BJ (cell line): ENCODE measurements at places on chromosomes 6 and 20. TPM values are rescaled to one million over a fixed set of nuclear protein-coding genes. Genes with fewer than 3 reads are reported as not detected.
A peak's percentile ranks its signal among the peaks of the same experiment; 100 is the strongest.

DNA sequence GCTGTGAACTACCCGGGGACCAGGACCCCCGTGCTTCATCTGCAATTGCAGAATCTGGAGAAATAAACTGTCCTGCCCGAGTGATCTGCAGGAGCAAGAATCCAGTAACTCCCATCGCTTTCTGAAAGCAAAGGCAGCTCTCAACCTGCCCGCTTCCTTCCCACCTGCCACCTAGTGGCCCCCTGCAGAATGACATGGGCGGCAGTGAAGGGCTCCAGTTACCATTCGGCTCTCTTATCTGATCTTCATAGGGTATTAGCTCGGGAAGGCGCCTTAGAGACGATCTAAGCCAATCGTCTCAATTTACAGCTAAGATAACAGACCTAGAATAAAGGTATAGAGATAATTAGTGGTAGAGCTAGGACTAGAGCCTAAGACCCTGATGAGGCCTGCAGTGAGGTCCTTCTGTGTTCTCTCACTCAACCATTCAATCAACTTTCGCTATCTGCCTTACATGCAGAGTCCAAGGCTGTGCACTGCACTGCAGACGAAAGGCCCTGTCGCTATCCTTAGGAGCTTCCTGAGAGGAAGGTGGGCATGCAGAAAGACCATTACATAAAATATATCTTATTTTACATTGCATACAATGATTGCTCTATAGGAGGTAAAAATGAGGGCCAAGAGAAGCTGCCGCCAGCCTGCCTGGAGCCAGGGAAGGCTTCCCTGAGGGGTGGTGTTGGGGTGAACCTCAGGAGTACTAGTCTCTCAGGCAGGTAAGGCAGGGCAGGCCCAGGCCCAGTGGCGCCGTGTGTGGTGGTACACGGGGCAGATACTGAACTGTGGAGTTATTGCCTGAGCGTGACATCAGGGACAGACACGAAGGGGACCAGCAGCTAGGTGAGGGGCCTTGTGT, 7.1 kb upstream of the PSMG4 start:
- peak; percentile 26 for DNase-seq

DNA sequence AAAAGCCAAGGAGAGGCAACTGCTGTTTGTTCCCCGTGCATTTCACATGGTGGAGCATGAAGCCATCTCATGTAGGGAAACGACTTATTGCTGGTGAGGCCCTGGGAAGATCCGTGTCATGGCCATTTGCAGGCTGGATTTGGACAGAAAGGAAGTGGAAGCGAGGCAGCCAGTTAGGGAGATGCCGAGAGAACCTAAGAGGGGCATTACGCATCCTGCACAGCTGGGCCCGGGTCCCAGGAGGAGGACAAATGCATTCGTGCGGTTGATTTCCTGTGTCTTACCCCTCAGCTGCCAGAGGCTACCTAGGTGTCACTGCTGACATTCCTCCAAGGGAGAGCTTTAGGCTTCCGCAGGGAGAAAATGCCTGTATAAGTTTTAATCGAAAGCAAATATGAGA, 316.2 kb upstream of the CDYL start:
- DNase-seq = no peak

GRCh38 chr6:74510878-74511277, 695.0 kb downstream of the COL12A1 start:
- no peak for DNase-seq

GRCh38 chr6:143323729-143324470, 126.6 kb downstream of the ADAT2 start:
- DNase-seq = no peak

The NRN1 gene
- polyA plus RNA-seq = 1.0 and 1.1 TPM in 2 replicates

DNA sequence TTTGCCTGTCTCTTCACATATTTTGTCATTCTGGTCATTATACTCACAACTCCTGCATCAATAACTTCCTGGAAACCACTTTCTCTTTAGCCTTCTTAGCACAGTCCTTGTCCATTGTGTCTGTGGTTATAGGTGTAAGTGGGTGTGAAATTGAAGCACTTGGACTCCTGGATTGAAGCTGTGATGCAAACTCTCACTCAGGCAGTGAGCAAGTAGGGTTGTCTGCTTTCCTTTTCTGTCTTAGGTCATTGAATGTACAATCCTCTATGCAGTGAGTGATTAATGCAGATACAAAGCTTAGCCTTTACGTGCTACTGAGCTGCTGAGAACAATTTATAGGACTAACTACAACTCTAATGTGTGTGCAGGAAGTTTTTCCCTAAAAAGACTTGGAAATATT, 54.8 kb downstream of the ADGRB3 start:
- DNase-seq = no peak

The LAMP5 gene
- polyA plus RNA-seq = 0.06 and 0.12 TPM in 2 replicates

- peak; percentile 95 for DNase-seq
Observed at GRCh38 chr6:43120944-43121913, 45.1 kb downstream of the PTK7 start.

GRCh38 chr20:13271098-13271497, 50.0 kb downstream of the ISM1 start:
- no peak for DNase-seq

DNA sequence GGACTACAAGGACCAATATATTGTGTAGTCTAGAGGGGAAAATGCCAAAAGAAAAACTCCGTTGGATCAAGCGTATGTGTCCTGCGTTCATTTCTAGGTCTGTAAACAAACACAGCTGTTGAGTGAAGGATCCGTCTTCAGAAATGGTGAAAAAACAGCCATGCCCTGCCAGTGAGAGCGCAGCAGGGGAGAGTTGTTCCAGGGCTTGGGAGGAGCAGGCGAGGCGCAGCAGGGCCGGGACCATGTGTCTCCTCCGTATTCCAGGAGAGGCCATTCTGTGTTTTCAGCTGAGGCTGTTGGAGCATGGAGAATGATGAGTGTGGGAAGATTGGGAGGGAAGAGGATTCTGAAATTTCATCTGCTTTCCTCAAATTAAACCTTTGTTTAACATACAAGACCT, 38.0 kb downstream of the BMP6 start:
- DNase-seq = no peak

DNA sequence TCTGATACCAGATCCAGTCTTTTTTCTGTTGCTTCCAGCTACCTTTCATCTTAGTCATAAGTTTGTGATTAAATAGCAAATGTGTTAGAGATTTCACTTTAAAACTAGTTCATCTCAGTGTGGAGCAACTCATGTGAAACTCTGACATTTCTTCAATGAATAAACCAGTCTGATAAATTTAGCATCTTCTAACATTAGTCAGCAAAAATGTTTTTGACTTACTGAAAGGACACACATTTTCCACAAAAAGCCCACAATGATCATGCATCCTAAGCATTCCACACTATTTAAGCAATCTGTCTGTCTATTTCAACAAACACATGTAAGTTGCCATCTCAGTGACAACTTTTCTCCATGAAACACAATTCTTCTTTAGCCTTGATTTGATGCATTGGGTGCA, 222.2 kb upstream of the SLC35B3 start:
- no peak for DNase-seq

- DNase-seq = no peak
Observed at GRCh38 chr6:44868335-44868668, 459.8 kb upstream of the RUNX2 start.

GRCh38 chr6:90227673-90228072, 69.0 kb downstream of the BACH2 start:
- no peak for DNase-seq

DNA sequence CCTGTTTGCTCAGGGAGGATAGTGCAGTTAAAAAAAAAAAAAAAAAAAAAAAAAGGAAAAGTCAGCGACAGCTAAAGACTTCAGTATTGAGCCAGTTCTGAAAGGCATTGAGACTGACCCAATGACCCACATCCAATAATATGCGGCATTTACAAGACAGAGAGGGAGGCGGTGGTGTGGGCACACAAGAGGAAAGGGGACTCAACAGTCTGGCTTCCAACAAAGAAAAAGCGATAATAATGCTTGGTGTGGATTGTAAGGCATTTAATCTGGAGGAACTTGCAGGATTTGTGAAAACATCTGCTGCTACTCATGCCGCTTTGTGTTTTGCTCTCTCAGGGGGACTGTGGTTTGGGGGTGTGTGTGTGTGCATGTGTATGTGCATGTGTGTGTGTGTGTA, 784.3 kb upstream of the CHD6 start:
- no peak for DNase-seq

GRCh38 chr6:5365436-5366195, 104.3 kb downstream of the FARS2 start:
- no peak for DNase-seq

- DNase-seq = no peak
Observed at GRCh38 chr20:44807051-44807683, 3.2 kb downstream of the RIMS4 start.

DNA sequence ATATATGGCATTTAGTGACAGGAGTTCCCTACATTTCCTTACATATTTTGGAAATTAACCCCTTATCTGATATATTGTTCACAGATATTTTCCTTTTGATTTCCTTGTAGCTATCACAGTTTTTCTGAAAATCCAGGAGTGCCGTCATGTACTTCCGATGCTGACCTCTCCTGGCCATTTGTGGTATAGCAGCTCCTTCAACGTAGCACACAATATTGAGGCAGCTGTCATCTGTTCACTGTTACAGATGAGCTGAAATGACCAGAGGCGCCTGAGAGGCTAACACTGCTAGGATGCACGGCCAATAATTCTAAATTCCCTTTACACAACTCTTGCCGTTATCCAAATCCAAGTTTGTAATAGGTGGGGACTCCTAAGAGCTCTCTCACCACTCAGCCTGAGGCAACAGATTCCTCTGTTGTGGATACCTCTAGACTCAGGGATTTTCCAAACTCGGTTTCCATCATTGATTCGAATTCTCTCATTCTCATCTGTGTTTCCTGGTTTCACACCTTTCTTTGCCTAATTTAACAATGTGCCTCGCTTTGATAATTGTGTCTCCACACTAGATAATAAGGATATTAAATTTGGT, 53.0 kb downstream of the MMUT start:
- DNase-seq = no peak

The DEK gene
- 29.2 and 52.1 TPM in 2 replicates for polyA plus RNA-seq

GRCh38 chr6:56403745-56404144, 156.4 kb upstream of the COL21A1 start:
- no peak for DNase-seq

DNA sequence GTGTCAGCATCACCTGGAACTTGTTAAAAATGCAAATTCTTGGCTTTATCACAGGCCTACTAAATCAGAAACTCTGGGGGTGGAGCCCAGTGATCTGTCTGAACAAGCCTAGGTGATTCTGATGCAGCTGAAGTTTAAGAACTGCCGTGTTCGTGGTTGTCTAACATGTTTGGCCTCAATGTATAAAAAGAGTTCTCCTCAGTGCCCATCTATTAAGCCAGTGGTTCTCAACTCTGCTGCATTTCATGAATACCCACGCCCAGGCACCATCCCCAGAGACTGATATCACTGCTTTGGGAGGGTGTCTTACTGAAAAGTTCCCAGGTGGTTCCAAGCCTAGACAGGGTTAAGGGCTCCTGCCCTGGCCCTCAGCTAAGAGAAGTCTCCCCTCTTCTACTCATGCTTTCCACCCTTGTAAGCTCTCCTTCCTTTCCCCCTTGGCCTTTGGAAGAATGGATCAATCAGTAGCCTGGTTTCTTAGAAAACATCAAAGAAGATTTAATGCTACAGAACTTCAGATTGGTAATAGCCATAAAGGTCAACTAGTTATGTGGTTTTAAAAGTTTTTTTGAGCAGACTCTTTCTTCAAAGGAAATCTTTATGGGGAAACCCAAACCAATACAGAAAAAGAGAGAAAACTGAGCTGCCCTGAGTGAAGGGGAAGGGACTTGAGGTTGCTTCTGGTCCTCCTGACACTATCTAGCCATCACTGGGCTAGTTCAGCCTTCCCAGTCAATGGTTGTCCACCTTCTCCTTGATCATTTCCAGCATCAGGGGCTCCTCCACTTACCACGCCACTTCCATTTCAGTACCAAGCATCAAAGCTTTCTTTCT, 38.9 kb upstream of the TNFAIP3 start:
- DNase-seq = no peak

The ASIP gene
- not detected in 2 replicates for polyA plus RNA-seq

- peak; percentile 69 for DNase-seq
Observed at GRCh38 chr6:168157272-168158212, 78.5 kb upstream of the FRMD1 start.

DNA sequence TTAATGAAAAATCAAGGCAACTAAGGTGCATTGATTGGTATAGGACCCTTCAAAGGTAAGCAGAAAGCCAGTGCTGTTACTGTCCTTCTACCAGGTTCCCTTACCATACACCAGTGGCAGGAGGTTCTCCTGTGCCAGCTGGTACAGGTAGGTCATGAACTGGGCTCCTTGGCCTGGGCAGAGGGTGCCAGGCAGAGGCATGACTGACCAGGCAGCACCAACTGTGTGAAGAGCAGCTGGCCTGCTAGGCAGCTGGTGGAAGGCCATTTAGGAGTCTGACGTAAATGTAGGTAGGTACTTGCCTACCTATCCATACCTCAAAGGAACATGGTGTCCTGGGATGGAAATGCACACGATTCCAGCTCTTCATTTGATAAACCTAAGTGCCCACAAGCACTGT, 23.3 kb downstream of the PCNA start:
- no peak for DNase-seq

DNA sequence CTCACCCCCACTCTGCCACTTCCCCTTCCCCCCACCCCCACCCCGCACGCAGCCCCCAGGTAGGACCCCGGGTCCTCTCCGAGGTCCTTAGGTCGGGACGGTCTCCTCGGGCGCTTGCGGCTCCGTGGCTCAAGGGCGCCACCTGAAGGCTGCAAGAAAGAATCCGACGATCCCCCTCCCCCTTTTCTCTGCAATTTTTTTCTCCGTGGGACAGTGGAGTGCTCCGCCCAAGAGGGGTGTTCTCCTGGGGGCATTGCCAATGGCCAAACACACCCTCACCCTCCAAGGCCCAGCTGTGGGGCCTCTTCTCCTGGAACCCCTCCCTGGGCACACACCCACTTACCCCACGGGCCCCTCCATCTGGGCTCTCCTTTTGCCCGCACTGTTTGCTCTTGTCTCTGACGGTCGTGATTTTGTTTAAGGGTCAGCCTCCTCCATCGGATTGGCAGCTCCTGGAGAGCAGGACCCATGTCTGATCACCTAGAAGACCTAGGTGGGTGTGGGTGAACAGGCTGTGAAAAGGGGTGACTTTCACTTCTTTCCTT, 1.1 kb upstream of the TMEM74B start:
- no peak for DNase-seq

DNA sequence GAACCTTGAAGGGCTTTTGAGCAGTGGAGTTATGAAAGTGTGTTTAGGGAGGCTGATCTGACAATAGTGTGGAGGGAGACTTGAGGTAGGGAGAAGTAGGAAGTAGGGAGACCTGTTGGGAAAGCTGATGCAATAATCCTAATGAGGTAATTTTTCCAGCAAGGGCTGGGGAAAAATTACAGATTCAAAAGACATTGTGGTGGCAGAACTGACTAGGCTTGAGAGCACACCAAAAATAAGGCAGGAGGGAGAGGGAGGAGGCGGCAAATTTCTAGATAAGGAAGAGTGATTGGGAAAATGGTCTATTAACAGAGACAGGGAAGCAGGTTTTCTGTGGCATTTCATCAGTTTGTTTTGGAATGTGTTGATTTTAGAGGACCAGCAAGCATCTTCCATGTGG, 5.5 kb downstream of the PRRT1 start:
- DNase-seq = no peak

The RIPPLY2 gene
- polyA plus RNA-seq = not detected in 2 replicates

GRCh38 chr20:63660622-63661021, 2.5 kb downstream of the RTEL1 start:
- DNase-seq = no peak
